ENCODE measurements at places on chromosomes 7 and 10. TPM values are rescaled to one million over a fixed set of nuclear protein-coding genes. Genes with fewer than 3 reads are reported as not detected.

GRCh38 chr10:55048830-55049498 is 247.9 kb upstream of the PCDH15 start:
- no peak overlapping the region for H3K27ac ChIP-seq
- no peaks in the 10 kb centered on the region for H3K4me1 ChIP-seq
- no peak for DNase-seq

Gene ACTL6B
- total RNA-seq, result not detected

DNA sequence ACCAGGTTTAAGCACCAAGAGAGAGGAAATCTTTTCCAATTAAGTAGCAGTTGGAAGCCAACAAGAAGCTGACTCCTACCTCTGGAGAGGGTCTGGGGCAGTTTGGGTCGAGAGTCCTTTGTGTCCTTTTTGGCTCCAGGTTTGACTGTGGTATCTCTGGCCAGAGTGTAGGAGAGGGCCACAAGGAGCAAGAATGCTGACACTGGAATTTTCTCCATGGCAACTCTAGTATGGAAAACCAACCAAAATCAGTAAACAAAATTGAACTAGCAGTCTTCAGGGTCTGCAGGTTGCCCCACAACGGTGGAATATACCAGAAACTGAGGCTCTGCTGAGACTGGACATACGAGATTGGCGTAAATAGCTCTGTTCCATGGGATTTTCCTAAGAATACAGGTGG is 3.2 kb downstream of the AGR2 start:
- H3K27me3 ChIP-seq, result peaks cover 2% of the 10 kb centered on the region
- H3K4me3 ChIP-seq, result no peak overlapping the region
- H3K4me1 ChIP-seq, result no peaks in the 10 kb centered on the region

- no peak overlapping the region for H3K27ac ChIP-seq
- no peak for DNase-seq
- H3K36me3 ChIP-seq, result no peaks in the 10 kb centered on the region
- no peak overlapping the region for H3K4me3 ChIP-seq
- H3K4me1 ChIP-seq, result no peaks in the 10 kb centered on the region
- H3K27me3 ChIP-seq, result no peaks in the 10 kb centered on the region
Measured at GRCh38 chr7:14858410-14858809, 44.1 kb downstream of the DGKB start.

DNA sequence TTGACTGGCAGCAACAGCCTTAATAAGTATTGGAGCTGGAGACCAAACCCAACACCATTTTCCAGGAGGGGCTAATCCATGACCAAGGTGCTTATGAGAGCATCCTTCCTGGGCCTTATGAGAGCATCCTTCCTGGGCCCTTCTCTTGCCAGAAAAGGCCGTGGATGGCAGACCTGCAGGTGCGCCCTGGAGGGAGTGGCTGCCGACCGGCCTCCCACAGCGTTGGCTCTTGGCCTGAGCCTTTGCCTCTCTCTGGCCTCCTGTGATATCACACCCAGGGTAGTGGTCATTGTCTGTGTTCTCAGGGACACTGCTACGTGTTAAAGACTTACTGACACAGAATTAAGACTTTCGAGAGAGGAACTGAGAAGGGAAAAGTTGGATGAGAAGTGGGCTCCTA is 22.3 kb upstream of the NUDCD3 start:
- no peak overlapping the region for H3K4me3 ChIP-seq
- DNase-seq, result no peak
- no peak overlapping the region for H3K27ac ChIP-seq
- H3K36me3 ChIP-seq, result no peaks in the 10 kb centered on the region
- H3K27me3 ChIP-seq, result peaks cover 5% of the 10 kb centered on the region
- no peaks in the 10 kb centered on the region for H3K4me1 ChIP-seq

Gene TMEM225B
- total RNA-seq, result 1.2 TPM

DNA sequence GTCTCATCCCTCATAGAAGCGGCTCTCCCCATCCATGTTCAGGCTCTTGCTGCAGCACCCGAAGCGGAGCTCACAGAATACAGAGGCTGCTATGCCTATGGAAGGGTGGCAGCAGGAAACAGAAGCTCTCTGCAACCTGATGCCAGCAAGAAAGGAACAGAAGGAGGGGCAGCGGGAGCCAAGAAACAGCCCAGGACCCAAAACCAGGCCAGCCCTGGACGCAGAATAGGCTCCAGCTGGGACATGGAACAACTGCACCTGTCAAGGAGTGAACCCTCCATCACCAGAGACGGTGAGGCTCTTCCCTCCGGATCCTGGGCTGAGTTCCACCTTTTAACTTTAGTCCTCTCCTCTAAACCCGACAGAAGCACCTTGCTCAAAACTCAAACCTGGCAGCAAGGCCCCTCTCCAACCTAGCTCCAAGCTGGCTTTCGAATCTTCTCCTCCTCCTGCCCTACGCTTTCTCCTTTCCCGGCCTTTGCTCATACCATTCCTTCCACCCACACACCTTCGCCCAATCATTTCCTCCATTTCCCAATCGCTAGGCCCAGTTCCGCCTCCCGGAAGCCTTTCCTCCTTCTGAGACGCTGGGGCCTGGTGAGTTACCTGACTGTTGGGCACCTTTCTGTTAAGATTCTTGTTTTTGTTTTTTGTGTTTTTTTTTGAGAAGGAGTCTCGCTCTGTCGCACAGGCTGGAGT is 122.8 kb upstream of the ZNF92 start:
- DNase-seq, result no peak
- H3K4me3 ChIP-seq, result no peak overlapping the region
- H3K4me1 ChIP-seq, result no peaks in the 10 kb centered on the region
- H3K36me3 ChIP-seq, result no peaks in the 10 kb centered on the region
- no peaks in the 10 kb centered on the region for H3K27me3 ChIP-seq
- H3K27ac ChIP-seq, result no peak overlapping the region

Gene FRMPD2
- not detected for total RNA-seq

Gene ENKUR
- 0.17 TPM for total RNA-seq

- H3K27ac ChIP-seq, result no peak overlapping the region
- H3K4me3 ChIP-seq, result no peak overlapping the region
- DNase-seq, result no peak
- H3K36me3 ChIP-seq, result no peaks in the 10 kb centered on the region
- H3K4me1 ChIP-seq, result no peaks in the 10 kb centered on the region
Measured at GRCh38 chr10:80579181-80579763, 41.6 kb downstream of the SH2D4B start.

GRCh38 chr7:36279200-36279925 is 110.3 kb upstream of the ANLN start:
- no peaks in the 10 kb centered on the region for H3K27me3 ChIP-seq
- H3K27ac ChIP-seq, result no peak overlapping the region
- H3K36me3 ChIP-seq, result no peaks in the 10 kb centered on the region
- peaks cover 11% of the 10 kb centered on the region for H3K4me1 ChIP-seq
- peak; percentile 38 for DNase-seq

DNA sequence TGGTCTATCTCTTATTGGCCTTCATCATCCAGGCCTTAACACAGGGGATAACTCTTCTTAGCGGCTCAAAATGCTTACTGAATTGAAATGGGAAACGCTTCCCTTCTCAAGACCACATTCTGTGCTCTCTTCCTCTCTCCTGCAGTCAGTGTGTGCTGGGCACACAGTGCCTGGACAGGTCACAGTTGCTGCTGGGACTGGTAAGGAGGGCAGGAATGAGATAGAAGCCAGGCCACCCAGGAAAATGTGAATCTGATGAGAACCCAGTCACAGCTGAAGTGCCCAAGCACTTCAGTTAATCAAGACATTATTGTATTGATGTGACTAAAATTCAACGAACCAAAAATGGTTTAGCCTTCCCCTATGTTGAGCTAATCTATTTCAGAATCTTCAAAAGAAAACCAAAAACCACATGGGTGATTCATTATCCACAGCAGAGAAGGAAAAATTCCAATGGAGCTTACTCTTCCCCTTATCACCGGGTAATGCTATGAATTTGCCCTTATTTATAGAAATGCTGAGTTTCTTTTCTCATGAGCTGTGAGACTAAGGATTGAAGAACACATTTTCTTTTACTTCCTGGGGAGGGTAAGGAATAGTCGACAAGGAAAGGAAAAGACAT is 41.2 kb upstream of the PLPP4 start:
- H3K36me3 ChIP-seq, result no peaks in the 10 kb centered on the region
- H3K4me1 ChIP-seq, result peaks cover 9% of the 10 kb centered on the region
- peak overlapping the region; percentile 59 for H3K27ac ChIP-seq
- H3K4me3 ChIP-seq, result no peak overlapping the region
- H3K27me3 ChIP-seq, result no peaks in the 10 kb centered on the region
- DNase-seq, result no peak

Gene SLC13A1
- total RNA-seq, result not detected

DNA sequence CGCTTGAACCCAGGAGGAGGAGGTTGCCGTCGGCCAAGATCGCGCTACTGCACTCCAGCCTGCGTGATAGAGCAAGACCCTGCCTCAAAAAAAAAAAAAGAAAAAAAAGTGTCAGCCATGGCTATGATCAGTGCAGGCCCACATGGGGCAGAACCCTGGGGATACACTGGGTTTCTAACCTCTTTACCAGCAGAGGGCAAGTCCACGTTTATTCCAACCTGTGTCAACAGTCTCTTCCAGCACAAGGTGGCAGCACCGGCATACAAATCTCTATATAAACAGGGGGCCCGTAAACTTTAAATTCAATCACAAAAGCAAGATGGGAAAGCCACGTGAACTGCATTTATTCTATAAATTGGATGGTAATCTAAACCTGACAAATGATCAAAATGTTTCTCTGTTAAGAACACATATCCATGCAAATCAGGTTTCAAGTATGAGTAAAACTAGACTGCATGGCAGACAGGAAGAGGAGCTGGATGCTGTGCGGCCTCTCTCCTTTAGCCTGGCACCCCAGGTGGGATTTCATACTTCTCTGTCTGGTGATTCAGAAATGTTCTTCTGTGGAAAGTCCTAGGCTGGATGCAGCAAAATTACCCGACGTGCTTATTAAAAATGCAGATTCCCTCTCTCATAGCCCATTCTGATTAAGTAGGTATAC is 60.0 kb upstream of the STEAP1B start:
- peak overlapping the region; percentile 52 for H3K27ac ChIP-seq
- H3K4me1 ChIP-seq, result peaks cover 27% of the 10 kb centered on the region
- peak; percentile 89 for DNase-seq
- H3K27me3 ChIP-seq, result peaks cover 3% of the 10 kb centered on the region
- H3K4me3 ChIP-seq, result no peak overlapping the region

Gene PIP
- not detected for total RNA-seq

Gene FBXO24
- total RNA-seq, result 0.33 TPM

Gene NPFFR1
- total RNA-seq, result not detected

DNA sequence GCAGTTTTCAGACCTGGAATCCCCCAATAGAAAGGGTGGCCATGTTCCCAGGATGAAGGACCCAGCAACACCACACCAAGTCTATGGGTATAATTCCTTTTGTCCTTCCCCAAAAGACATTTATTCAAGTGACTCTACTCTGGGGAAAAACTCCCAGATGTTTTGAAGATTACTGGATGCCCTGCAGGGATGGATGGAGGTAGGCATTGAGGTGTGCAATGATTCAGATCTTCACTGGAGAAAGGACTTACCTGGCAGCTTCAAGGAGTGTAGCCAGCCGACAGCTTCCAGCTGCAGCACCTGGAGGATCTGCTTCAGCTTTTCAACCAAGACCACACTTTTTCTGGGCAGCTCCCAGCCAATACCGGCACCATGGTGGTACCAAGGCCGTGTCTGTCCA is 172.0 kb downstream of the BAMBI start:
- H3K4me3 ChIP-seq, result no peak overlapping the region
- no peaks in the 10 kb centered on the region for H3K4me1 ChIP-seq
- no peak overlapping the region for H3K27ac ChIP-seq

- H3K27me3 ChIP-seq, result no peaks in the 10 kb centered on the region
- no peak overlapping the region for H3K4me3 ChIP-seq
- DNase-seq, result no peak
- H3K27ac ChIP-seq, result no peak overlapping the region
Measured at GRCh38 chr10:121833387-121833786, 94.4 kb downstream of the ATE1 start.

Gene TSPAN12
- total RNA-seq, result 1.5 TPM

DNA sequence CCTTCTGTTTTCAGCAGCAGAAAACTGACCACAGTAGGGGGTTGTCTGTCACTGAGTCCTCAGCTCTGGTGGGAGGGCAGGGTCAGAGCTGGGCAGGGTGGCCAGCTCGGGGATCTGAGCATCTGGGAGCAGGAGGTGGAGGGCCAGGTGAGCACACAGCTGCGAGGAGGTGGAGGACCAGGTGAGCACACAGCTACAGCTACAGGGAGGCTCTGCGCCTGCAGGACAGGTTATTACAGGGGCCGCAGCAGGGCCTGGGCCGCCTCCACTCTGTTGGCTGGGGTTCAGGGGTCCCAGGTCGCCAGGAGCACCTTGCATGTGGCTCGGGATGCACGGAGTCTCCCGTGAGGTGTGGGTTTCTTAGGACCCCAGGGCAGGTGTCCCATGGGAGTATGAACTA is 52.4 kb upstream of the PRKAR1B start:
- H3K4me3 ChIP-seq, result no peak overlapping the region
- H3K27me3 ChIP-seq, result no peaks in the 10 kb centered on the region
- no peaks in the 10 kb centered on the region for H3K4me1 ChIP-seq
- DNase-seq, result no peak
- H3K27ac ChIP-seq, result no peak overlapping the region

Gene TRIL
- 0.17 TPM for total RNA-seq

DNA sequence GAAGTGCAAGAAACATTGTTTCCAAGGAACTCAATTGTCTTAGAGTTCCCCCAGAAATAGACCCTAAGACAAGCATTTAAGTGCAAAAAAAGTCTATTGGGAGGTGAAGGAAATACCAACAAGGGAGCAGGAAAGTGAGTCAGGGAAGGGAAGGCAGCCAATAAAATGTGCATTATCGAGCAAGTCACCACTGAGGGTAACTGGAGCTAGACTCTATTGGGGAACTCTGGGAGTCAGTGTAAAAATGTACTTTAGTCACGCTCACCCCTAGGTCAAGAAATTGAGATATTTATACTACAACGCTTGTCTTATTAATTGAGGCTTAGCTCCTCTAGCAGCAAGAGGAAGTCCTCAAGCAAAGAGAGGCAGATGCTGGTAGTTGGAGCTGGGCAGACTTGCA is 137.7 kb downstream of the RTKN2 start:
- peak; percentile 97 for DNase-seq
- H3K27ac ChIP-seq, result no peak overlapping the region
- no peak overlapping the region for H3K4me3 ChIP-seq
- no peaks in the 10 kb centered on the region for H3K27me3 ChIP-seq
- no peaks in the 10 kb centered on the region for H3K36me3 ChIP-seq
- H3K4me1 ChIP-seq, result peaks cover 8% of the 10 kb centered on the region

- H3K27me3 ChIP-seq, result no peaks in the 10 kb centered on the region
- no peak for DNase-seq
- H3K27ac ChIP-seq, result peak overlapping the region; percentile 75
- H3K36me3 ChIP-seq, result no peaks in the 10 kb centered on the region
Measured at GRCh38 chr7:32494946-32495297, 367 bp upstream of the AVL9 start.

DNA sequence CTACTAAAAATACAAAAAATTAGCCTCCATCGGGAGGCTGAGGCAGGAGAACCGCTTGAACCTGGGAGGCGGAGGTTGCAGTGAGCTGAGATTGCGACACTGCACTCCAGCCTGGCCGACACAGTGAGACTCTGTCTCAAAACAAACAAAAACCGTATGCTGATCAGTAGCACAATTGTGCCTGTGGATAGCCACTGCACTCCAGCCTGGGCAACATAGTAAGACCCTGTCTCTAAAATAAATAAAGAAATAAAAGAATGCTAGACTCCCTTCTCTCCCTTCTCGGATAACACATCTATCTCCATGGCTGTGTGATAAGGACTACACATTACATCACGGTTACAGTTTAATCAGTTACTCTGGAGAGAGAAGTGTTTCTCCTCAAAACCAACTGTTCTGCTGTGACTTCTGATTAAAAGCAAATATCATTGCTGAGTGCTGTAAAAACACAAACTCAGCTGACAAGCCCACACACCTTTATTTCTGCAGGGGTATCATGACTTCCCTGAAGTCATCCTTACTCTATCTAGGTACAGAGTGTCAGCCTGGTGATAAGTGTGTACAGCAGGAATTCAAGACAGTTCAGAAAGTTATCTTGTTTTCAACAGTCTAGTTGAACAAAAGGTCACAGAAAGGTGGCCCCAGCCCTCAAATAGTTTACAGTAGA is 5.3 kb upstream of the ARHGAP19 start:
- H3K4me3 ChIP-seq, result no peak overlapping the region
- no peaks in the 10 kb centered on the region for H3K36me3 ChIP-seq
- H3K27me3 ChIP-seq, result no peaks in the 10 kb centered on the region
- no peak overlapping the region for H3K27ac ChIP-seq
